NCI-H1417 treated with DMSO at 0.1 percent for 48 hours (cell line): ENCODE measurements at places on chromosomes 6 and 20.

DNA sequence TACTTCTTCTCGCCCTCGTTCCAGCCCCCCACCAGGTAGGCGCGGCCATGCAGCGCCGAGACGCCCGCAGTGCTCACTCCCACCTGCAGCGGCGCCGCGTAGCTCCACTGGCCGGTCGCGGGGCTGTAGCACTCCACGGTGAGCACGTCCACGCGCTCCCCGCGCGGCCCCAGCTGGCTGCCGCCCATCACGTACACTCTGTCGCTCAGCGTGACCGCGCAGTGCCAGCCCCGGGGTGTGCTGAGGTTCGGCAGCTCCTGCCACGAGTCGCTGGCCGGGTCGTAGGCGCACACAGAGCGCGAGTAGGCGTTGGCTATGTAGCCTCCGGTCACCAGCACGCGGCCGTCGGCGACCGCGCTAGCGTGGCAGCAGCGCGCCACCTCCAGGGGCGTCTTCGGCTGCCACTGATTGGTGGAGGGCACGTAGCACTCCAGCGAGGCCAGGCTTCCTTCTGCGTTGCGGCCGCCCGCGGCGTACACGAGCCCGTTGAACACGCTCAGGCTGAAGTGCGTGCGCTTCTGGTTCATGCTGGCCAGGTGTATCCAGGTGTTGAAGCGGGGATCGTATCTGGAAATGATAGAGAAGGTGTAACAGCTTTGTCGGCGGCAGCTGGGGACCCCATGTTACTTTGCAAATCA, 13.7 kb downstream of the KLHL31 start:
- peak; percentile 75 for DNase-seq

DNA sequence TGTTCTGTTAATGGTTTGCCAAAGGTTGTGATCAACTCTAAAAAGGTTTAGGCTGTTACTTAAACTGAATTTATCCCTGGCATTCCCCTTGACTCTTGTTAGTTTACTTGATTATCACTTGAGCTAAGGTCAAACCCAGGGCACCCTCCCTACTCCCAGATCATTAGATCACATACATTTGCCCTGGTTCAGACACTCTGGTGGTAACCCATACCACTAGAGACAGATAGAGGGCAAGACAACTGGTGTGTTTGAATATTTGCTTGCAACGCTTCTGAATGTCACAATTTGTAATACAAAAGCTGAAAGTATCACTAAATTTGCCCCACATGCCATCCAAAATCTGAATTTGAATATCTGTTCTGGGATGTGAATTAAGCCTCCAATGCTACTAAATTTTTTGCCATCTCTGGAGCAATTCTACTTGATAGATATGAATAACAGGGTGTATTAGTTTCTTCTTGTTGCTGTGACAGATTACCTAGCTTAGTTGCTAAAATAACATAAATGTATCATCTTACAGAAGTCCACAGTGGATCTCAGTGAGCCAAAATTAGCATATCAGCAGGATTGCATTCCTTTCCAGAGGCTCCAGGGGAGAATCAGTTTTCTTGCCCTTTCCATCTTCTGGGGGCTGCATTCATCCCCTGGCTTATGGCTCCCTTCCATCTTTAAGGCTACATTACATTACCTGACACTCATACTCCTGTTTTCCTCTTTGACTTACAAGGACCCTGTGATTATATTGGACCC, 45.4 kb downstream of the FIG4 start:
- DNase-seq = no peak

- no peak for DNase-seq
Observed at GRCh38 chr6:40387127-40387870, 199.9 kb downstream of the LRFN2 start.

DNA sequence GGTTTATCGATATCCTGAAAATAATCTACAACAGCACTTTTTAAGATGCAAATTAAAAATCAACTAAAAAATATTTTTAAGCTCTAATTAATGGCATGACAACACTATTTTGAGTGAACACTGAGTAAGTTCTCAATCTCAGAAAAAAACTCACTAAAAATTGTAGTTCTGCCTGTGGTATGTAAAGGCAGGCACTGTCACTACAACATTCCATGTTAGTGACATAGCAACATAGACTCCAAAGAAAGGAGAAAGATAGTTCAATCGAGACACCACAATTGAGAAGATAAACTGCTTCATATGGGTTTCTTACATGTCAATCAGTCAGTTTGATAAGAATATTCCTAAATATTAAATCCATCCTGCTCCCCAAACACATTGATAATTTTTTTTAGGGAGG, 38.0 kb downstream of the COL12A1 start:
- DNase-seq = no peak

DNA sequence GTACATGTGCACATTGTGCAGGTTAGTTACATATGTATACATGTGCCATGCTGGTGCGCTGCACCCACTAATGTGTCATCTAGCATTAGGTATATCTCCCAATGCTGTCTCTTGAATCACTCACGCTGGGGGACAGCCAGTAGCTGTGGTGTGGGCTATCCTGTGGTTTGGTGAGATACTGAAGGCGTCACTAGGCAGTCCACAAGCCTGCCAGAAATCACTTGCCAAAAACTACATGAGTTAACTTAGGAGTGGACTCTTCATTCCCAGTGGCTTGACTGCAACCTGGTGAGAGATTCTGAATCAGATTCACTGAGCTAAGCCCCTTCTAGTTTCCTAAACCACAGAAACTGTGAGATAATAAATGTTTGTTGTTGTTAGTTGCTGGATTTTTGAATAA, 191.3 kb downstream of the TSHZ2 start:
- DNase-seq = no peak

GRCh38 chr6:80488190-80488589, 381.7 kb downstream of the BCKDHB start:
- DNase-seq = no peak

DNA sequence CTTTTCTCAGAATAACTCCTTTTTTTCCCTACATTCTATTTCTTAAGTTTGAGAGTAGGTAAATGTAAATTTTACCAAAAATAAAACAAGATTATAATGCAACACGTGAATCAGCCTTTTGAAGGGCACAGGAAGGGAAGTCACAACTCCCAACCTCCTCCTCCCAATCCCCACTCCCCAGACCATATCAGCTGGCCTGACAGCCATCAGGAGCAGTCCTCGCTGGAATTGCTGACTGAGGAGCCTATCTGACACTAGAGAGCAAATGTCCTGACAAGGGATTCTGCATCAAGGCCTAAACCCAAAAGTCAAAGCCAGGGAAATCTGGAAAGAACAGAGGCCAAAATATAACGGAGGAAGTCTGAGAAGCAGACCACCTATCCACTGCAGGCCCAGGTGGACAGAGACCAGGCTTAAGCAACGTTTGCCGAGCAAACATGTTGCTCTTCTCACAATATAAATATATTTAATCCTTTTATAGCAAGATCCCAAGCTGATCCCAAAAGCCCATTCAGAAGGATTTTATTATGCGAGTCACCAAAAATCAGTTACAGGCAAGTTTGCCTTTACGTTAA, 2.5 kb downstream of the RRAGD start:
- DNase-seq = no peak
